ENCODE measurements at places on chromosomes 1 and 21.

GRCh38 chr1:147837129-147837963 is 65.2 kb upstream of the GJA8 start:
- DNase-seq = no peak

DNA sequence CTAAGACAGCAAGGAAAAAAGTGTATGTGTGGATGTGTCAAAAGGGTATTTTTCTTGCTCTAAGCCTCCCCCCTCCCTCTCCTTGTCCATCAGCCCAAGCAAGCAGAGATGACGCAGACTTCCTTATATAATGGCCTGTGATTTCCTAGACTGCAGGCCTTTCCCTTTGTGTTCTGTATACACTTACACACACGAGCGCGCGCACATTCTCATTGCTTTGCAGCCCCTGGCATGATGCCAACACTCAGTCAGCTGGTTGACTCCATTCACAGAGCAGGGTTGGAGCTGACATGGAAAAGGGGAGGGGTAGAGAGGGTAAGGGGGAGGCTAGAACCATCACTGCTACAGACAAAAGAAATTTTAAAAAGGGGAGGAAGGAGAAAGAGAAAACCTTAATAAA is 41.8 kb downstream of the GATAD2B start:
- no peak for DNase-seq

- no peak for DNase-seq
These were observed 51.5 kb upstream of the GCLM start for GRCh38 chr1:93960641-93961147.

DNA sequence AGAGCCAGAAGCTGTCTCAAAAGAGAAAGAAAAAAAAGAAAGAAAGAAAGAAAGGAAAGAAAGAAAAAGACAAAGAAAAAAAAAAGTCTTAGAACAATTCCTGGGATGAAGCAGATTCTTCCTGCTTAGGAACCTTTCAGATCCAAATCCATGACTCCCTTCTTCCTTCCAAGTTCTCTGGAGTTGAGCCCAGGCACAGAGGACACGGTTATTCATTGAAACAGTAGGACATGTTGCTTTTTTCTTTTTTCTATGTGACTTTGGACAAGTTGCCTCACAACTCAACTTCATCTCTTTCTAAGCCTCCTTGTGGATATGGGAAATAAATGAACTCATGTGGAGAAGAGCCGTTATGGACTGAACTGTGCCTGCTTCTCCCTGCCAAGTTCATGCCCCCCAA is 14.7 kb upstream of the TNFRSF8 start:
- no peak for DNase-seq

- no peak for DNase-seq
These were observed 5.2 kb downstream of the TNFRSF18 start for GRCh38 chr1:1200876-1201810.

- DNase-seq = peak; percentile 57
These were observed 497 bp downstream of the FBXO44 start for GRCh38 chr1:11654939-11655808.

DNA sequence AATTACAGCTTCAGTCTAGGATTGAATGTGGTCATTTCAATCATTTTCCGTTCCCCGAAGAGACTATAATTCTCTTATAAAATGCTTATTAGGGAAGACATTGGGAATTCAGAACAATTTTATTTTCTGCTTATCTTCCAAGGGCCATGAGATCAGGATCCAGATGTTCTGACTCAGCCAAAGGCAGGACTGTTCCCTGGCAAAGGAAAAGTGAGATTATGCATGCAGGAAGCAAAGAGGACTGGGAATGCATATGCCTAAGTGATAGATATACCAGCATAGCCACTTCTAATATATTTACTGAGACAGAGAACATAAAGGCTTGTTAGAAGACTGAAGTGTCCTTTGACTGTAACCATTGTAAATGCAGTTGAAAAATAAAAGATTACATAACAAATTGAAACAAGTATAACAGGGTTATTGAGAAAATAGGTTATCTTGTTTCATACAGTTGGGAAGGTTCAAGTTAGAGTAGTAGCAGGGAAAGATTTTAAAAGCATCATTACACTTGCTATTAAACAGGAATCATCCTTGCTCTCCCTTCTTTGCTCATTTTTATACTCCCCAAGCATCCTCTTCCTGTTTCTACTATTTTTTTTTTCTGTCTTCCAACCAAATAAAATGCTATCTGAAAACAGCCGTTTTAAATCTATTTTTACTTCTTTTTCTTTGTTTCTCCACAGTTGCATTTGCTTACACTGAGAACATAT is 439.6 kb upstream of the ADAMTS5 start:
- no peak for DNase-seq

Data from GM12891 (cell line).